ENCODE measurements at places on chromosomes 4 and X. TPM values are rescaled to one million over a fixed set of nuclear protein-coding genes. Genes with fewer than 3 reads are reported as not detected.
A peak's percentile ranks its signal among the peaks of the same experiment; 100 is the strongest.

DNA sequence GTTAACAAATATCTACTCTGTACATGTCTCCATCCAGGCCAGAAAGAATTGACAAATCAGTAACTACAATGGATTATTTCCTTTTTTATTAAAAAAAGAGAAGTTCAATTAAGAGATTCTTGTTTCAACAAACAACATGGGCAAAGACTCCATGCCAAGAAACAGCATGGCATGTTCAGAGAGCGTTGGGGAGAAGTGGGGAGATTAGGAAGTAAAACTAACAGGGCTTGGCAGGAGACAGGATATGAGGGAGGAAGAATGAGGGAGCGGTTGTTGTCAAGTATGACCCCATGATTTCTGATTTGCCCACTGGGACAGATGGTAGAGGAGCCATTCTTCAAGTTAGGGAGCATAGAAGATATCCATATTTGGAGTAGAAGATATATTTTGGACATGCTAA, 128.4 kb downstream of the RNF150 start:
- H3K4me3 ChIP-seq = no peak overlapping the region
- peaks cover 40% of the 10 kb centered on the region for H3K27me3 ChIP-seq
- no peak for DNase-seq
- no peak overlapping the region for H3K27ac ChIP-seq

DNA sequence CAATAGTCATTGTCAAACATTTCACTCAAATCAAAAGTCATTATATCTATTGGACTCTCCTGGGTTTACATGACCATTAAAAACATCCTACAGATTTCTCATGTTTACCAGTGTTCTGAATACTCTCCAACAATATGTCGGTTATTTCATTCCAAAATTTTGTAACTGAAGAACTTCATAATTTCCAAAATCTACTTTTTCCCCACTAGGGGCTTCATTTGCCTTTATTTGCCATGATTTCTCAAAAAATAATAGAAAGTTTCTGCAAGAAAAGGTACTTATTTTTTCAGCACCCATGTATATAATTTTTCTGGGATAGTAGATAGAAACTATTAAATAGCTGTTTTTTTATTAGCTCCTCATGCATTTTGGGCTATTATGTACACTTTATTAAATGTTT, 49.0 kb downstream of the PRDM5 start:
- H3K27me3 ChIP-seq = no peaks in the 10 kb centered on the region
- H3K4me3 ChIP-seq = no peak overlapping the region
- peaks cover 10% of the 10 kb centered on the region for H3K4me1 ChIP-seq
- H3K27ac ChIP-seq = no peak overlapping the region
- no peak for DNase-seq
- no peaks in the 10 kb centered on the region for H3K36me3 ChIP-seq

- no peak for DNase-seq
- H3K36me3 ChIP-seq = no peaks in the 10 kb centered on the region
- no peak overlapping the region for H3K4me3 ChIP-seq
Measured at GRCh38 chr4:138553001-138553845, 311.1 kb upstream of the SLC7A11 start.

DNA sequence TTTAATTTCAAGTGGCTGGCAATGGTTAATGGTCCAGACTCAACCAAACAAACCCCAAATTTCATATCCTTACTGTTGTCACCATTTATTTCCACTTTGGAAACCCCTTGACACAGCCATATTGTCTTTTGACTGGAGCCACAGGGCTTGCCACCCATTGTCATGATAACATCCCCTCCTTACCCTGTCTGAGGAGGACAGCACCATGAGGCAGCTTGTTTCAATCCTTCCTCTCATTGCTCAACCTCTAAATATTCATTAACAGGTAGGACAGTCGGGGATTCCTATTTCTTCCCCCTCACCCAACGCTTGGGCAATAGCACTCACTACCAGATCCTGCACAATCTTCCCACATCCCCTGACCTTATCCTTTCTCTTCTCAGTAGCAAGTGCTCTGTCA, 92.1 kb downstream of the CEP135 start:
- no peak overlapping the region for H3K27ac ChIP-seq
- H3K27me3 ChIP-seq = peaks cover 29% of the 10 kb centered on the region
- no peaks in the 10 kb centered on the region for H3K36me3 ChIP-seq

DNA sequence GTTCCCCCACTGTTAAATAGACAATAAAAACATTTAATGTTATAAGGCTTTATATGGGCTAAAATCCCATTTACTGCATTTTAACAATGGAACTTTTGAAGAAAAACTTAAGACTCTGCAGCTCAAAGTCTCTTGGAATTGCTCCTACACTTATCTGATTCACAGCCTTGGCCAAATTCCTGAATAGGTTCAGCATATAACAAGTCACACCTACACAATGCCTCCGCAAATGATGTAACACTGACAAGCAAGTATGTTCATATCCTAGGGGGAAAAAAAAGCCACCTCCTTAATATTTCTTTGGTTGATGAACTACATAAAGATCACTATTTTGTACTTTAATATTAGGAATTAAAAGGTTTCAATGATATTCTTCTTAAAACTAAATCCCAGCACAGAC, 34.5 kb downstream of the RPS6KA6 start:
- H3K36me3 ChIP-seq = no peaks in the 10 kb centered on the region
- no peak overlapping the region for H3K27ac ChIP-seq
- H3K4me3 ChIP-seq = no peak overlapping the region
- no peaks in the 10 kb centered on the region for H3K27me3 ChIP-seq
- no peak for DNase-seq

The PPP4R3C gene
- not detected for total RNA-seq

- no peak overlapping the region for H3K27ac ChIP-seq
- no peaks in the 10 kb centered on the region for H3K4me1 ChIP-seq
- H3K4me3 ChIP-seq = no peak overlapping the region
- H3K27me3 ChIP-seq = no peaks in the 10 kb centered on the region
- DNase-seq = no peak
Measured at GRCh38 chr4:116885579-116885978, 199.8 kb downstream of the TRAM1L1 start.

DNA sequence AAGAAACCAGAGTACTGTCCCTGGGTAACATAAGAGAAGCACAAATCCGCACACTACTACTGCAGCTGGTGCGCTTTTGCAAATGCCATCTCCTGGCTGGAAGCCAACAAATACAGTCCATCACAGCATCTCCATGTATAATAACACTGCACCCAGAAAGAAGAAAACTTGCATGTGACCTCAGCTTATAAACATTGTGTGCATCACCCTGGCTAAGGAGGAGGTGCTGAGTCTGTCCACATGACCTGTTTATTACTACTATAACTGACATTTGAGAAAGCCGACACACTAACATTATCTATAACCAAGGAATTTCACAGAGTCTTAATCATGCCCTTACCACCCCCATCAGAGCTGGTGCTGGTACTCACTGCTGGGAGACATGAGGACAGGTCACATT, 516.8 kb downstream of the CFAP47 start:
- no peak for DNase-seq
- no peak overlapping the region for H3K27ac ChIP-seq
- H3K36me3 ChIP-seq = no peaks in the 10 kb centered on the region
- H3K4me3 ChIP-seq = no peak overlapping the region

DNA sequence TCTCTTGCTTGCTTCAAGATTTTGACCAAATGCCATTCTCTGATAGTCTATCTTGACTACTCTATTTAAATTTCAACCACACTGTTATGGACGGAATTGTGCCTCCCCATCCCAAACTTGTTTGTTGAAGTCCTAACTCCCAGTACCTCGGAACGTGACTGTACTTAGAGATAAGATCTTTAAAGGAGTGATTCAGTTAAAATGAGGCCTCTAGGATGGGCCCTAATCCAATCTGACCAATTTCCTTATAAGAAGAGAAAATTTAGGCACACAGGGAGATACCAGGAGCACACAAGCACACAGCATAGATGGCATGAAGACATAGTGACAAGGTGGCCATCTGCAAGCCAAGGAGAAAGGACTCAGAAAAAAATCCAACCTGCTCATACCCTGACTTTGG, 269.9 kb downstream of the KCNIP4 start:
- H3K27me3 ChIP-seq = no peaks in the 10 kb centered on the region
- H3K27ac ChIP-seq = no peak overlapping the region
- no peaks in the 10 kb centered on the region for H3K36me3 ChIP-seq
- DNase-seq = no peak
- no peaks in the 10 kb centered on the region for H3K4me1 ChIP-seq
- no peak overlapping the region for H3K4me3 ChIP-seq

DNA sequence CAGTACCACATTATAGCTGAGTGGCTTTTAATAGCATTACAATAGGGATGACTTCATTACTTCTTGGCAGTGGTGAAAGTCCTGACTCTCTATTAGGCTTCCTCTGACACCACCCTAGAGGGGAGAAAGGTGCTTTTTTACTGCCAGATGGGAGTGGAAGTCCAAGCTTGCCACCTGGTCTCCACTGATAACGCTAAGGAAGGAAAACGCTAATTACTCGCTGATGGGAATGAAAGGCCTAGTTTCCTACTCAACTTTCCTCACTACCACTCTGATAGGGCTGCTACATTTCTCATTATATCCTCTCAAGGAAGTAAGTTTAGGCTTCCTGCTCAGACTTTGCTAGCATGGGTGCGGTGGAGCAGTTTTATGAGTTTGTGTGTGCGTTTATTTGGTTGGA, 62.3 kb upstream of the PAGE3 start:
- no peaks in the 10 kb centered on the region for H3K36me3 ChIP-seq
- H3K4me1 ChIP-seq = no peaks in the 10 kb centered on the region
- H3K27ac ChIP-seq = no peak overlapping the region
- H3K4me3 ChIP-seq = no peak overlapping the region
- H3K27me3 ChIP-seq = no peaks in the 10 kb centered on the region
- no peak for DNase-seq

GRCh38 chr4:25539241-25539640, 116.4 kb upstream of the SLC34A2 start:
- H3K36me3 ChIP-seq = peaks cover 5% of the 10 kb centered on the region
- H3K4me3 ChIP-seq = no peak overlapping the region
- no peak overlapping the region for H3K27ac ChIP-seq
- DNase-seq = no peak
- H3K4me1 ChIP-seq = peaks cover 45% of the 10 kb centered on the region
- H3K27me3 ChIP-seq = no peaks in the 10 kb centered on the region

- H3K27me3 ChIP-seq = no peaks in the 10 kb centered on the region
- no peak overlapping the region for H3K4me3 ChIP-seq
Measured at GRCh38 chr4:4506961-4507360, 34.9 kb downstream of the STX18 start.

DNA sequence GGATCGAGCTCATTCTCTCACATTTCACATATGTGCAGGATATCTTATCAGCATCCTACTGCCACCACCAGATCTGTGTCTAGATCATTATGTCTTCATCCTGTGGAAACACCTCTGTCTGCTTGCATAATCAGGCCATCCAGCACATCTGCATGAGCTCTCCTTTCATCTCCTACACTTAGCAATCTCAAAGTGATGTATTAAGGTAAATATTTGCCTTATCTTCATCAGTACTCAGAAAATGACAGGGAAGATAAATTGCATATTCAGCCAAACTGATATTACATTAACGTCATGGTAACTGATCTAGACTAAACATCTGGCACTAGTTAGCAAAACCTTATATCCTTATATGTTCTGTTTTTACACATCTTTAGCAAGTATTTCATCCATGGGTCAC, 207.3 kb upstream of the PABPC4L start:
- no peak overlapping the region for H3K4me3 ChIP-seq
- H3K4me1 ChIP-seq = no peaks in the 10 kb centered on the region
- no peak overlapping the region for H3K27ac ChIP-seq
- no peaks in the 10 kb centered on the region for H3K36me3 ChIP-seq

GRCh38 chr4:80183250-80184052, 13.9 kb upstream of the PRDM8 start:
- H3K4me3 ChIP-seq = peak overlapping the region; percentile 90
- H3K36me3 ChIP-seq = peaks cover 21% of the 10 kb centered on the region

The PQBP1 gene
- 113 TPM for total RNA-seq

- H3K27me3 ChIP-seq = no peaks in the 10 kb centered on the region
- H3K36me3 ChIP-seq = no peaks in the 10 kb centered on the region
- peaks cover 9% of the 10 kb centered on the region for H3K4me1 ChIP-seq
- no peak overlapping the region for H3K27ac ChIP-seq
- H3K4me3 ChIP-seq = no peak overlapping the region
Measured at GRCh38 chrX:97155816-97156215, 272.1 kb downstream of the RPA4 start.

- H3K36me3 ChIP-seq = no peaks in the 10 kb centered on the region
Measured at GRCh38 chr4:139617702-139618490, 47.7 kb upstream of the MGST2 start.

GRCh38 chr4:3468154-3468553, 5.0 kb downstream of the DOK7 start:
- no peaks in the 10 kb centered on the region for H3K27me3 ChIP-seq
- H3K4me1 ChIP-seq = peaks cover 9% of the 10 kb centered on the region
- H3K27ac ChIP-seq = no peak overlapping the region
- DNase-seq = no peak
- no peaks in the 10 kb centered on the region for H3K36me3 ChIP-seq
- H3K4me3 ChIP-seq = no peak overlapping the region

- DNase-seq = peak; percentile 95
- peak within 1 kb of the TSS; percentile 99 for H3K27ac ChIP-seq
- H3K4me1 ChIP-seq = peaks cover 15% of the 10 kb centered on the region
- peak within 1 kb of the TSS; percentile 99 for H3K4me3 ChIP-seq
- H3K36me3 ChIP-seq = peaks cover 70% of the 10 kb centered on the region
Measured at GRCh38 chr4:82430193-82430963, at the start of the genes ENOPH1 and HNRNPDL. TSS of gene ENOPH1 (plus strand) at chr4:82430590. CDS start at chr4:82430830, 240 bp downstream. TSS of gene HNRNPDL (minus strand) at chr4:82430462. CDS start at chr4:82429690, 772 bp downstream.

DNA sequence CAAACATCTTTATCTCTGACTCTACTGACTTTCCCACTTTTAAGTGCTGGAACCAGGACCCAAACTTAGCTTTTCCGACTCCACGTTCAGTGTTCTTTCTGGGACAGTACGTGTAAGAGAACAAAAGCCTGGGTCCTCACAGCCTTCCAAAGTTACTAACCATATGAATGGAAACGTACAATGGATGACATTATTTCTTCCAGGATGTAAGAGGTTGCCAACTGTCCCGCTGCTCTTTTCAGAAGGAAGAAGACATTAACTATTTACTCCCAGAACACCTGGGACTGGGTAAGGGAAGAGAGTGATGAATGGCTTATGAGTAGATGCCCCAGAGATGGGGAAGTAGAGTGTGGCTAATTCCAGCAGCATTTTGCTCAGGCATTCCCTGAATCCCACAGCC, 114.7 kb downstream of the TRAPPC11 start:
- no peaks in the 10 kb centered on the region for H3K27me3 ChIP-seq
- no peaks in the 10 kb centered on the region for H3K36me3 ChIP-seq
- H3K27ac ChIP-seq = no peak overlapping the region
- DNase-seq = no peak

The DIAPH2 gene
- 20.9 TPM for total RNA-seq

- no peak overlapping the region for H3K27ac ChIP-seq
- H3K4me3 ChIP-seq = no peak overlapping the region
- H3K36me3 ChIP-seq = peaks cover 7% of the 10 kb centered on the region
- no peaks in the 10 kb centered on the region for H3K27me3 ChIP-seq
- peaks cover 8% of the 10 kb centered on the region for H3K4me1 ChIP-seq
- no peak for DNase-seq
Measured at GRCh38 chr4:87117732-87118075, 102.7 kb downstream of the KLHL8 start.

GRCh38 chr4:155724731-155725130, 34.1 kb upstream of the GUCY1B1 start:
- H3K4me3 ChIP-seq = no peak overlapping the region
- H3K36me3 ChIP-seq = peaks cover 25% of the 10 kb centered on the region
- no peak for DNase-seq

The AWAT2 gene
- total RNA-seq = not detected
